ENCODE measurements at places on chromosomes 7 and 10.

- no peak for DNase-seq
Observed at GRCh38 chr10:101511938-101512337, 76.1 kb downstream of the POLL start.

DNA sequence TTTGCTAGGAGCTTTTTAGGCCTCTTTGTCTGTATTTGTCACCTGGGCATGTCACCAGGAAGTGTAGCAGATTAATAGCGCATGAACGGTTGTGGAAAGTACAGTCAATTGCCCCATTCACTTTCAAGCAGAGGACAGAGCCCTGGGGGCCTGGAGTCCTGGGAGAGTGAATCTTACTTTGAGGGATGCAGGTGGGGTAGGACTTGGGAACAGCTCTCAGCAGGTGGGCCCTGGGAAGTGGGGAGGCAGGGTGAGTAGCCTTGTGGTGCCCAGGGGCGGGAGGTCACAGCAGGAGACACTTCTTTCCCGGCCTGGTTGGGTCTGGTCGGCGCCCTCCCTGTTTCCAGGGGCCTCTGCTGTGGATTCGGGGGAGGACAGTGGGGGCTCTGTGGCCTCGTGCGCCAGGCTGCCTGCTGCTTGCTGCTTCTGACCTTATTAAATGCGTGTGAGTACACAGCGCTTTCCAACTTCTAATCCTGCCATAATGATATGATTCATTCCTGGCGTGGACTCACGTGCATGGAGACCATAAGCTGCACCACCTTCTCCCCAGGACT lies 51.6 kb upstream of the AQP1 start:
- DNase-seq, result peak; percentile 29

DNA sequence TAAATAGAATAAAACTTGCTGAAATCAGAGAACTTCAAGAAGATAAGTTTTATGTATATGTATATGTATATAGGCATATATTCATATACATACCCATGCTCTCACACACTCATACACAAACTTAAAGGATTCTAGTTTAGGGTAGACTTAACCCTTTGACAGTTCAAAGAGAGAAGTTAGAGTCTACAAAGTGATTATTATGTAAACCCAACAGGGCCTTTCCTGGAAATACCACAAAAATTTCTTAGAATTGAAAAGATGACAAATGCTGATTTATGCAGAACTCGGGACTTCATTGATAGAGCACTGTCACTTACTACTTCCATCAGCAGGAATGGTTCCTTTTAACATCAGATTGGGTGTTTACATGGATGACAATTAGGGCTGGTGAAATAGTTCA lies 763.5 kb downstream of the AUTS2 start:
- no peak for DNase-seq

- no peak for DNase-seq
Observed at GRCh38 chr10:101285519-101286070, 56.3 kb upstream of the LBX1 start.

DNA sequence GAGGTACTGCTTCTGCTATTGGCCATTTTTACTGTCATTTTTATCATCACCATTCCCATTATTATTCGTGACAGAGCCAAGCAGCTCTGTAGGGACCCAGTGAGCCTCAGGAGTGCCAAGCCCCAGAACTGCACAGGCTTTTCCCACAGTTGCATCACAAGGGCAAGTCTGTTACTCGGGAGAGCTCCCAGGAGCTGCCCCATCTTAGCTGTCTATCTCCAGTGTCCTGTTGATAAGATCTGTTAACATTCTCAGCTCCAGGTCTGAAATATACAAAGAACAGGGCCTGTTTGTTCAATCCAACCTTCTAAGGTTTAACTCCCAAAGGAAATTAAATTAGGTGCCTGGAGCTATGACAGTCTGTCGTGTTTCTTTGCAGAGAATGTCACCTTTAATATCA lies 20.2 kb upstream of the TRIM8 start:
- DNase-seq, result no peak

DNA sequence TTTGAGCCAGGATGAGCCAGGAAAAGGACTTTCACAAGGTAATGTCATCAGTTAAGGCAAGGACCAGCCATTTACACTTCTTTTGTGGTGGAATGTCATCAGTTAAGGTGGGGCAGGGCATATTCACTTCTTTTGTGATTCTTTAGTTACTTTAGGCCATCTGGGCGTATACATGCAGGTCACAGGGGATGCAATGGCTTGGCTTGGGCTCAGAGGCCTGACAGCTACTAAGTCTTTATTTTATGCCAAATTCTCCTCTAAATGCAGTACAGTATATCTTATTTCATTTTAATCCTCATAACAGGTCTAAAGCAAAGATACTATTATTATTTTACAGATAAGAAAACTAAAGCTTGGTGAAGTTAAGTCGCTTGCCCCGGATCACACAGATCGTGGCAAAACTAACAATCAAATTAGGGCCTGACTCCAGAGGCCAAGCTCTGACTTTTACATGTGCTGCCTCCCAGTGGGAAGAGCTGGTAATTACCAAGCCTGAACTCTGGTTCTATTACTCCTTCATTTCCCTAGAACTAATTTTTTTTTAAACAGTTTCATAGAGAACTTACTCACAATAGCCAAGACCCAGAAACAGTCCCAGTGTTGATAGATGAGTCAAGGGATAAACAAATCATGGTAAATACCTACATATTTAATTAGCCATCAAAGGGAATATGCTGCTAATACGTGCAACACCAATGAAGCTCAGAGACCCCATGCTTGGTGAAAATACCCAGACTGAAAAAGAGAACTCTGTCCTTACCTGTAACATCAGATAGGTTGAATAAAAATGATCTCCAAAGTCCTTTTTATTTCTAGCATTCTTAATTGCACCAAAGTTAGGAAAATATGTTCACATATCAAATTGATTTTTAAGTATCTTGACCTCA lies 35.4 kb downstream of the C7orf25 start:
- peak; percentile 70 for DNase-seq

- no peak for DNase-seq
Observed at GRCh38 chr10:115860182-115861107, 412.6 kb downstream of the GFRA1 start.

DNA sequence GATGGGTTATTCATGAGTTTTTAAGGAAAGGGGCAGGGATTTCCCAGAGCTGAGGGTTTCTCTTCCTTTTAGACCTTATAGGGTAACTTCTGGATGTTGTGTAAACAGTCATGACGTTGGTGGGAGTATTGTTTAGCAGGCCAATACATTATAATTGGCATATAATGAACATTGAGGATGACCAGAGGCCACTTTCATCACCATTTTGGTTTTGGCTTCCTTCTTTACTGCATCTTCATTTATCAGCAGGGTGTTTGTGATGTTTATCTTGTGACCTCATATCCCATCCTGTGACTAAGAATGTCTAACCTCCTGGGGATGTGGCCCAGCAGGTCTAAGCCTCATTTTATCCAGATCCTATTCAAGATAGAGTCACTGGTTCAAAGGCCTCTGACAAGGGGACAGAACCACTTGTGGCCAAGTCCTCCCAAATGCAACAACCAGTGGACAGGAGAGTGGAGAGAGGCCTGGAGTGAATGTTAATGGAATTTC lies 77.3 kb upstream of the RPA3 start:
- DNase-seq, result no peak

GRCh38 chr10:112778579-112778978 lies 171.5 kb upstream of the TCF7L2 start:
- no peak for DNase-seq

GRCh38 chr10:24215196-24215595 lies 6.3 kb downstream of the KIAA1217 start:
- no peak for DNase-seq

GRCh38 chr10:33655921-33656320 lies 321.5 kb upstream of the NRP1 start:
- DNase-seq, result no peak

DNA sequence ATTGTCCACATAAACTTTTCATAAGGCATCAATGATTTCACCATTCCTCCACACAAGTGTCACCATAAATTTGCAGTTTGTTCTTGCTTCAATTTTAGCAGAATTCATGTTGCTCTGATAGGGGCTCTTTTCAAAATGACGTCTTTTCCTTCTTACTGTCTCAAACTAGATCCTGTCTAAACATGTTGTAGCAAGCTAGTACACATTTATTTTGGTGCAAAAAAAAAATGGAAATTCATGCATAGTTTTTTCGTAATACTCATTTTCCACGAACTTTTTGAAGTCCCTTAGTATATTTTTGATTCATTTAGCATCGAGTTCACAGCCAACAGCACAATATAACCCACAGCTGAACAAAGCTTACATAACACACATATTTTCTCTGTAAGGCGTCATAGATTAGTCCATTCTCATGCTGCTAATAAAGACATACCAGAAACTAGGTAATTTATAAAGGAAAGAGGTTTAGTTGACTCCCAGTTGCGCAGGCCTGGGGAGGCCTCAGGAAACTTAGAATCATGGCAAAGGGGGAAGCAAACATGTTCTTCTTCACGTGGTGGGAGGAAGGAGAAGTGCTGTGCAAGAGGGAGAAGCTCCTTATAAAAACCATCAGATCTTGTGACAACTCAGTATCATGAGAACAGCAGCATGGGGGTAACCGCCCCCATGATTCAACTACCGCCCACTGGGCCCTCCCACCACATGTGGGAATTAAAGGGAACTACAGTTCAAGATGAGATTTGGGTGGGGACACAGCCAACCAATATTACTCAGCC lies 301.5 kb downstream of the CCDC3 start:
- no peak for DNase-seq

GRCh38 chr10:74960670-74961069 lies 134.3 kb downstream of the KAT6B start:
- no peak for DNase-seq

GRCh38 chr7:22645418-22646181 lies 81.4 kb upstream of the IL6 start:
- no peak for DNase-seq

DNA sequence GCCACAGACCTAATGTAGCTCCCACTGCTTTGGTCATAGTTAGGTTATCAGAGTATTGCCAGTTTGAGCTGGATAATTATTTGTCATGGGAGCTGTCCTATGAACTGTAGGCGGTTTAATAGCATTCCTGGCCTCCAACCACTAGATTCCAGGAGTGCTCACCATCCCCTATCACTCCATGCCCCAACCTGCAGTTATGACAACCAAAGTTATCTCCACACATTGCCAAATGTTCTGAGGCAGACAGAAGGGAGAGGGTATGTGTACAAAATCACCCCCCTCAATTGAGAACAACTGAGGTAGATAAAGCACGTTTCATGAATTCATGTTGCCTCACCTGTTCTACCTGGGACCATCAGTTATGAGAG lies 119.0 kb upstream of the CACUL1 start:
- DNase-seq, result peak; percentile 24

GRCh38 chr7:66952343-66953043 lies 31.5 kb downstream of the TMEM248 start:
- peak; percentile 45 for DNase-seq

DNA sequence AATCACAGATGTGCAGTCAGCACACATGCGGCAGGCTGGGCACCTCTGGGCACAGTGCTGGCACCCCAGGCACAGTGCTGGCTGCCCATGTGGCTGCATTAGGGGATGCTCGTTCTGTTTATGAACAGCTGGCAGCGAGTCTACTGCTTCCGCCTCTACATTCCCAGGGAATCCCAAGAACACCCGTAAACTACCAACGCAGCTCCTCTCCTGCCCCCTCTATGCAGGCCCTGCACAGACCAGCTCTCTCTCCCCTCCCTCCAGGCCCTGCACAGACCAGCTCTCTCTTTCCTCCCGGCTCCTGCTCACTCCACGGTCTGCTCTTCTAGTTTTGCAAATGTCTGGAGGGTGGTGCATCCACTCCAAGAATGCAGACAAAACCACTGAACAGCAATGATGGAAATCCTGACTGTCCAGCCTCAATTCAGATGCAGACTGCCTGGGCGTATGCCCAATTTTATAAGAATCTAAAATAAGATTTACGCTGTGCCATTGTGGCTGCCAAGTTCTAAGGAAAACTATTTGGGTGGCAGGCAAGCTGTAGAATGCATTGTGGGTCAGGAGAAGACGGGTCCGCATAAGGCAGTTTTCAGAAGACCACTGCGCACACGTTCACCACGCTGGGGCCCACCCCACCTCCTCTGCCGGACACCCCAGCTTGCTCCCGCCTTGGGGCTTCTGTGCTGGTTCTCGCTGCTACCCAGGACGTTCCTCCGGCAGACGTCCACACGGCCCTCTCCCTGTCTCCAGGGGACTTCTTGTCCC lies 234.6 kb downstream of the ZMYND11 start:
- DNase-seq, result no peak

- peak; percentile 97 for DNase-seq
Observed at GRCh38 chr7:23470330-23471105, at the start of gene IGF2BP3. TSS of gene IGF2BP3 (minus strand) at chr7:23470491. CDS start at chr7:23470110, 381 bp downstream.

DNA sequence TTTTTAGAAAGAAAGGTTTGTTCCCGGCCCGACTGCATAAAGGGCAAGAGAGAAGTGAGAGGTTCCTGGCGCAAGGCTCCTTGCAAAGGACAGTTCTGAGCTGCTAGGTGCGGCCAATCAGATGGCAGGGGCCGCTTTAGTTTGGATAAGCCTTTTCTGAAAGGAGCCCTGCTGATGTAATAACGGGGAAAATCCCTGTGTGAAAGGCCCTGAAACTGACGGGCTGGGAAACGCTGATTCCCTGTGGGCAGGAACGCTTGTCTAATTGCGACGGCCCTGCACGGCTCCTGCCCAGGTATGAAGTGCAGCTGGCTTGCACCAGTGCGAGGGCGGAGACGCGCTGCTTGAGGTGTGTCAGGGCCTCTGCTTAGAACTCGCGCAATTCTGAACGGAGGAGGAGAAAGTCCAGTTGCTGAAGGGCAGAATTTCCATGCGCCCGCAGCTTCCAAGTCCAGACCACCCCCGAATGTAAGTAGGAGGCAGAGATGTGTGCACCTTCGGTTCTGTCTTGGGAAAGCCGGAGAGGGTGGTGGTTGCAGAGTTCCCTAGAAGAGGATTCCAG lies 30.5 kb downstream of the TACC2 start:
- DNase-seq, result peak; percentile 75

GRCh38 chr10:6746782-6747181 lies 166.7 kb upstream of the PRKCQ start:
- no peak for DNase-seq

- DNase-seq, result peak; percentile 81
Observed at GRCh38 chr10:125629758-125630376, 53.1 kb downstream of the TEX36 start.

- no peak for DNase-seq
Observed at GRCh38 chr10:85603151-85603940, 763.2 kb downstream of the GRID1 start.

DNA sequence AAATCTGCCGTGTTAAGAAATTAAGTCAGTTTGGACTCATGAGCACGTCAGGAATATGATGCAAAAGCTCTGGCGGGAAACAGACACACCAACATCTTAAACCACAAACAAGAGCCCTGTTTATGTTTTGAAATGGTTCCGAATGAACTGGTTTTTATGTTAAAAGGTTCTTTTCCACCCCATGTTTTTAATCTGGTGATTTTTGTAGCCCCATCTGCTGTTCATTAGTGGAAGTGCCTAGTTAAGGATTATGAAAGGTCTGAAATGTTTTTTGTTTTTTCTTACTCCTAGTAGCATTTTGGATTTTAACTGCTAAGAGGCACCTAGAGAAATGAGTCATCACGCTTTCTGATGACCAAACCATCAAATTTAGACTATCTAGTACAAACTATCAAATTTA lies 404.1 kb upstream of the MKI67 start:
- peak; percentile 4 for DNase-seq

- DNase-seq, result no peak
Observed at GRCh38 chr10:124213471-124213870, 120.1 kb upstream of the CHST15 start.

GRCh38 chr10:100904917-100905316 lies 7.8 kb upstream of the SLF2 start:
- no peak for DNase-seq

Data from SW480 (cell line).